ENCODE measurements at places on chromosomes 12 and 14.

GRCh38 chr12:131043401-131043871 is 89.7 kb downstream of the ADGRD1 start:
- DNase-seq: no peak

- peak; percentile 40 for DNase-seq
Measured at GRCh38 chr14:30204431-30204980, 276.9 kb upstream of the PRKD1 start.

DNA sequence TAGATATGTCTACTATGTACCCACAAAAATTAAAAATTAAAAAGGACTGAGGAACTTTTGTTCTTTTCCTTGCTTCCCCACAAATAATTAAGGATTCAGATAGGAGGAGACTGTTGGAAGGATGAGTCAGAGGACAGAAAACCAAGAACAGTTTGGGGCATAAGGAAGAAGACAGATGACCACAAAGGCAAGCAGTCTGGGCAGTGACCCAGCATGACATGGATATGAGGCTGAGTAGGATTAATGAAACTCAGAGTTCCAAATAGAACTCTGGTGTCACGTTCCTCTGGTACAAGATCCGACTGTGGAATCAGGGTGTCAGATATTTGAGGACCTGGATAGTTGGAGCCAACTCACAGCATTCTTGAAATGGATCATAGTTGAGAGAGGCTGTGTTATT is 89.3 kb upstream of the SLC38A4 start:
- peak; percentile 81 for DNase-seq

DNA sequence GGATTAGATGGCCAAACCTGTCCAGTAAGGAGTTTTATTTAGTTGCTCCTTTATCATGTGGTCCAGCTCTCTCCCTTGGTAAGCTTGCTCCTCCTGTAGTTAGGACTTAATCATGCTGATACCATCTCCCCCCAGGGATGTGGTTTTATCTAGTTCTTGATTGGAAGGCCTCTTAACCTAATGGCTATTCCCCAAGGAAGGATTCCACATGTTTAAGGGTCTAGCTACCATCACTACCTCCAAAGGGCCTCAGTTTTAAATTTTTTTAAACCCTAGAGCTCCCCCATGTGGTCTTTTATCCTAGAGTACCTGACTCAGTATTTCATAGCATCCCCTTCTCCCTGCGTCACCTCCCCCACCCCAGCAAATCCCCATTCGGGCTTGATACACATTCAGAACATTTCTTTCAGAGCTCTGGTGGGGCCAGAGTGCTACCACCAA is 22.5 kb downstream of the MAP3K12 start:
- DNase-seq: peak; percentile 45

GRCh38 chr12:5210923-5211290 is 167.2 kb downstream of the KCNA5 start:
- DNase-seq: no peak

Data from fibroblast of skin of right quadriceps (primary cell).